Kidney glomerular epithelial cell (primary cell): ENCODE measurements at places on chromosomes 2 and 18.

GRCh38 chr2:190094316-190094871 lies 31.9 kb upstream of the MSTN start:
- DNase-seq, result no peak

GRCh38 chr18:3180325-3180724 lies 39.4 kb downstream of the MYOM1 start:
- no peak for DNase-seq

DNA sequence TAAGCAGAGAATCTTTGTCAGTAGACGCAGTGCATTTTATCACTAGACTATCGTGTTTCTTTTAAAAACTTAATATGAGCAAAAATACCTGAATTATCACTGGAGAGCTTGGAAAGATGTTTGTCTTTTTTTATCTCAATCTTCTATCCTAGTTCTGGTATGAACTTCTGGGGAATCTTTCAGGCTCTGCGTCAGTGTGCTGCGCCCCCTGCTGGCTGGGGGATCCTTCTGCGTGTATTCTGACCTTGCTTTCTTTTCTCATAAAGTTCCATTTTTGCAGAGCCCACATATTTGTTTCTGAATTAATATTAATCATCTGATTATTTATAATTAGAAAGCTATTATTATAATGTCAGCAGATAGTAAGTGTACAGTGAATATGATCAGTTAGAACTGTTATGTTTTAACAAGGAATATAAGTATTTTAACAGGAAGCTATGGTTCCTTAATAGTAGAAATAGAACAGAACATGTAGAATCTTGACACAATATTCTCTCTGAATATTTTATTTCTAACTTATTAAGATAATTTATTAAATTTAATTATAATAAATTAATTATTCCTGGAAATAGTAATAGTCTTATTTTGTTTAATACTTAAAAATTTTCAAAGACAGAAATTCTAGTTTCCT lies 945.0 kb upstream of the CRIM1 start:
- peak; percentile 45 for DNase-seq

GRCh38 chr2:12587729-12588522 lies 128.8 kb upstream of the TRIB2 start:
- DNase-seq, result peak; percentile 76

DNA sequence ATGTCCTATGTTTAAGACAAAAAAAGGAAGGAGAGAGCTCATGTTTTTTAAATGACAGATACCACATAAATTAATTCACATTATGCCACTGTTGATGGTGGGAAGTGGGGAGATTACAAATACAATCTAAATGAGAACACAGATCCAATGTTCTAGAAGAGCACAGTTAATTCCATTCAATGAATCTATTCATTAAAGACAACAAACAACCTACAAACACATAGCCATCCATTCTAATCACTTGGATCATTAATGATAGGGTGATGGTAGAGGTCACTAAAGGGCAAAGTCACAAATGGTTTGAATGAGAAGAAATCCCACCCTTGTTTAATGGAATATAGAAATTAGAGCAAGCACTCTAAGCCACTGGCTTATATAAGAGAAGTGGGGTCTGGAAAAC lies 21.7 kb downstream of the HNRNPA3 start:
- DNase-seq, result no peak

DNA sequence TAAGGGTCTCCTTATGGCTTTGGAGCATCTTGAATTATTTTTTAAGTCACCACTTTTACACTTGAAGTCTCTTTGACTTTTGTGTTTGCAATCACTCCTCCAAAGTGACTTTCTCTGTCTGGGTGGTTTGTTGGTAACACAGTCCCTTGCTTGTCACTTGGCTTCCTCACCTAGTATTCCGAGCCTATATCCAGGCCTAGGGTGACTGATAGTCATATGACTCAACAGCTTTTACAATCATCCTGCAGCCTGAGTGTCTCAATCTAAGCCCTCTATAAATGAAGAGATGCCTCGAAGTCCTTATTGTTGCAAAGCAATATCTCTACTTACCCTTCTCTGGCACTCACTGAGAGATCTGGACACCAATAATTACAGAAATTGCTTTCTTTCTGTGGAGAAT lies 53.9 kb upstream of the SETBP1 start:
- no peak for DNase-seq
